Smooth muscle cell of the brain vasculature (primary cell): ENCODE measurements at places on chromosomes 6 and 20.

- DNase-seq, result peak; percentile 20
Measured at GRCh38 chr6:136846046-136846445, 23.7 kb downstream of the PEX7 start.

- DNase-seq, result no peak
Measured at GRCh38 chr20:33679758-33680485, 5.7 kb upstream of the NECAB3 start.

- DNase-seq, result no peak
Measured at GRCh38 chr6:33080127-33081089, 4.6 kb downstream of the HLA-DPB1 start.

- peak; percentile 17 for DNase-seq
Measured at GRCh38 chr6:52929321-52930164, 20.0 kb upstream of the GSTA3 start.

DNA sequence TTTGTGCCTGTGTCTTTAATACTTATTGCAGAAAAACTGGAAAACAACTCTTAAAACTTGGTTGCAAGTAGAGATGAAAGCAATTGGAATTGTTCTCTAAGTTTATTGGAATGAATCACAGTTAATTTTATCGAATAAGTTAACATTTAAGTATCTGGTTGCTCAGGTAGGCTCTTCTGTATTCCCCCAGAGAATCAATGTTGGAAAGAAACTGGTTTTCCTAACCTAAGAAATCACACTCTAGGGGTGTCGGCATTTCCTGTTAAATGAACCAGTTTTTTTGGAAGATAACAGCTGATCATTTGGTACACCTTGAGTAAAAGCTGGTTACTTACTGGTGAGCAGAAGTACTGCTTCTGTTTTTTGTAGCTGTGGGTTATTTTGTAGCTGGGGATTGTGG lies 5.2 kb downstream of the TFAP2C start:
- DNase-seq, result no peak

- DNase-seq, result no peak
Measured at GRCh38 chr6:120903836-120904235, 430.4 kb downstream of the TBC1D32 start.

- no peak for DNase-seq
Measured at GRCh38 chr6:25895771-25896170, 21.7 kb upstream of the SLC17A3 start.

DNA sequence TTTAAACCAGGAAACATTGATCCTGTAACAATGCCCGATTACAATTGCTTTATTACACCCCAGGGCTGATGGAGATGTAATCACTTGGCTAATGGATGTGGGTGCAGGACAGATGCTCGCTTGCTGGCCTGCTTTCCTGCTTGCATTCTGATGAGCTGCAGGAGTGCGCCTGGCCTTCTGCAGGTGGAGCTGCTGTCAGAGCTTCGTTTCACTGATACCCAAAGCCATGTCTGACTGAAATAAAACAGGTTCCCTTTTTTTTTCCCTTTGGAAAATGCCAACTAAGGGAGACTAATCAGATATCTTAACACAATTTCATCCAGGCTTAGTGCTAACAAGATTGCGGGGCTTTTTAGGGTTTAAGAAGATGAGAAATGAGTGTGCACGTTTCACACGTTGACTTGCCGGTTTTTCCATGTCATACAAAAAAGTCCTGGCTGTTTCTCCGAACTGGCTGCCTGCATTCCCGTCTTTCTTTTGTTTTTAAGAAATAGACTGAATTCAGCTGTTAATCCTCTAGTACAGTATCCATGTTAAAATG lies 60.7 kb downstream of the VAPB start:
- no peak for DNase-seq

DNA sequence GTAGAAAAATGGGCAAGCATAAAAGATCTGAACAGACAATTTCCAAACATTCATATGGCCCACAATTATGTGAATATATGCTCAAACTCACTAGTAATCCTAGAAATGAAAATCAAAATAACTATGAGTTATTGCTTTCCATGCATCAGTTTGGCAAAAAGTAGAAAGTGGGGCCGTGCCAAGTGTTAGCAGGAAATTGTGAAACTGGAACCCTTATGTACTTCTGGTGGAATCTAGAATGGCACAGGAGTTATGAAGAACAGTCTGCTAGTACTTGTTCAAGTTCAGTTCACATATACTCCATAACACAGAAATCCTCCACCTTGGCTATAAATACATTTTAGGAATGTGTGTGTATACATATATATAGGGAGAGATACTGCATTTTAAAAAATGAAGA lies 89.8 kb downstream of the EYA2 start:
- DNase-seq, result no peak

DNA sequence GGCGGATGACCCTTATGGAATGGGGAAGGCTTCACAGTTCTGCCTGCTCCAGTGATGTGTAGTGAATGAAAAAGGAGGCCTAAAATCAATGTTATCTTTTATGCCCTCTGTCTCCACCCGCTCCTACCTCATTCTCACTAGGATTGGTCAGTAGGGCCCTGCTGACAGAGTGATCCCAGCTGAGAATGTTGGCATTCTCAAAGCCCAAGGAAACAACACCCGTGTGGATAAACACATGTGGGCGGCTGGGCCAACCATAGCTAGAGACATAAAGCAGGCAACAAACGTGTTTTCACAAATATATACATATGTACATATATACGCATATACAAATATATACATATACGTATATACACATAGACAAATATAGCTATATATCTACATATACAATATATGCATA lies 4.5 kb downstream of the RIPK1 start:
- DNase-seq, result no peak

DNA sequence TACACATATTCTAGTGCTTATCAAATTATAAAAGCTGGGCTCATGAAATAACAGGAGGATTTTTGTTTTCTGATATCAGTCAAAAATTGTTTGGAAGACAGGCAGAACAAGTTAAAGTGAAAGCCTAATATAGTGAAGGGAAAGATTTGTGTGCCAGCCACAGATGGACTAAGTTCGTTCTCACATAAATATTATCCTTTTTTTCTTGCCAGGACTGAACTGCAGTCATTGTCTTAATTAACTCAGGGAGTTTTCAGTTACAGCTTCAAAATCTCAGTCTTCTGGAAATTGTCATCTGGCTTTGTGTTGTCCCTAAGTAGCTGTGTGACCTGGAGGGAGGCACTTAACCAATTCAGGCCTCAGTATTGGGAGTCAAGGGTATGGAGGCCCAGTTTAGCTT lies 40.7 kb downstream of the PLCB4 start:
- DNase-seq, result no peak

GRCh38 chr20:63494084-63494419 lies 4.8 kb downstream of the EEF1A2 start:
- DNase-seq, result no peak

DNA sequence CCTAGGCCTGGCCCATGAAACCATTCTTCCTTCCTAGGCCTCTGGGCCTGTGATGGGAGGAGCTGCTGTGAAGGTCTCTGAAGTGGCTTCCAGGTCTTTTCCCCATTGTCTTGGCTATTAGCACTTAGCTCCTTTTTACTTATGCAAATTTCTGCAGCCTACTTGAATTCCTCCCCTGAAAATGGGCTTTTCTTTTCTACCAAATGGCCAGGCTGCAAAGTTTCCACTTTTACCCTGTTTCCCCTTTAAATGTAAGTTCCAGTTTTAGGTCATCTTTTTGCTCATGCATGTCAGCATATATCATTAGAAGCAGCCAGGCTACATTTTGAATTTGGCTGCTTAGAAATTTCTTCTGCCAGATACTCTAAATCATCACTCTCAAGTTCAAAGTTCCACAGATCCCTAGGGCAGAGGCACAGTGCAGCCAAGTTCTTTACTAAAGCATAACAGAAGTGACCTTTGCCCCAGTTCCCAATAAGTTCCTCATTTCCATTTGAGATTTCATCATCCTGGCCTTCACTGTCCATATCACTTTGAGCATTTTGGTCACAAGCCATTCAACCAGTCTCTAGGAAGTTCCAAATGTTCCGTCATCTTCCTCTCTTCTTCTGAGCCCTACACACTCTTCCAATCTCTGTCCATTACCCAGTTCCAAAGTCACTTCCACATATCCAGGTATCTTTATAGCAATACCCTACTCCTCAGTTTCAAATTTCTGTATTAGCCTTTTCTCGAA lies 71.9 kb downstream of the TBC1D7 start:
- no peak for DNase-seq

GRCh38 chr6:92723390-92723931 lies 695.9 kb downstream of the EPHA7 start:
- no peak for DNase-seq

- DNase-seq, result no peak
Measured at GRCh38 chr20:52425253-52425652, 233.7 kb upstream of the ZFP64 start.

DNA sequence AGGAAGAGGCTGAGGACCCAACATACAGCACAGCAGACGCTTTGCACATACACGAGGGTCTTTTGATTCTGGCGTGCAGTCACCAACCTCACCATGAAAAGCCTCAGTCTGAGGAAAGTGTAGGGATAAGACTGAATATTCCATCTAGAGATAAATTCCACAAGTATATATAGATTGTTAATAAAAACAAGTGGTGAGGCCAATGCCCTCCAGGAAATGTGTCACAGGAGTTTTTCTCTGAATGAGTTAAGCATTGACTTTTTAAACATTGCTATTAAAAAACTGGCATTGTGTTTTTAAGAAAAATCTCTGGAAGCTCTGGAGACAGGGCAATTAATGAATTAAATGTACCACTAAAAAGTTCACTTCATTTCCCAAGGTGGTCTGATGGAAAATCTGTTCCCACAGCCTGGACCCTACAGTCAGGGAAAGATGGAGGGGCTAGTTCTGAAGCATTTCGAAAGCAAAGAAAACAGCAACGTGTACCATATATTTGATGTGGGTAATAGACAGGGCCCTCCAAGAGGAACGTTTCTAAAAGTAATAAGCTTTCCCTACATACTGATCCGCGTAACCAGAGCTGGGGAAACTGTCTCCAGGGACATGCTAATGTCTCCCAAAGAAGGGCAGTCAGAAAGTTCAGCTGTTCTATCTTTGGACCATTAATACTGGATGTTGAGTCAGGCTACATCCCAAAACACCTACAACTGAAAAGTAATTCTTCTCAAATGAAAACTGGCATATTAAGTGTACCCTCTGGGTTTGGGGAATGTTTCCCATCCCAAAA lies 301.1 kb downstream of the FOXC1 start:
- no peak for DNase-seq

DNA sequence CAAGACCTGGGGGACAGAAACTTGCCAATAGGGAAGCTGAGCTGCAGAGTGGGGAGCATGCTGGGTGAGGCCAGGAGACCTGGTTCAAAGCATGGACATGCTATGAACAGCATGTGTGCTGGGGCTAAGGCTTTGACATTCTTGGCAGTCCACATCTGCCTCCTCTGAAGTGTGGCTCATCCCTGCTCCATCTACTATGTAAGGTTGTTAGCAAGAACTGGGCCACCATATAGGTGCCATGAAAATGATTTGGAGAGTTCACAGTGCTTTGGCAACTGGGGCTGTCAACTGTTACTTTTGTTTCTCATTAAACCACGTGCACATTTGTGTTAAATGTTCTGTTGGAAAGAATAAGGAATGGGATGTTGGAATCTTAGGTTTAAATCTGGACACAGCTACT lies 311.1 kb downstream of the CDC5L start:
- DNase-seq, result no peak

- no peak for DNase-seq
Measured at GRCh38 chr20:9597547-9597946, 83.2 kb downstream of the LAMP5 start.

DNA sequence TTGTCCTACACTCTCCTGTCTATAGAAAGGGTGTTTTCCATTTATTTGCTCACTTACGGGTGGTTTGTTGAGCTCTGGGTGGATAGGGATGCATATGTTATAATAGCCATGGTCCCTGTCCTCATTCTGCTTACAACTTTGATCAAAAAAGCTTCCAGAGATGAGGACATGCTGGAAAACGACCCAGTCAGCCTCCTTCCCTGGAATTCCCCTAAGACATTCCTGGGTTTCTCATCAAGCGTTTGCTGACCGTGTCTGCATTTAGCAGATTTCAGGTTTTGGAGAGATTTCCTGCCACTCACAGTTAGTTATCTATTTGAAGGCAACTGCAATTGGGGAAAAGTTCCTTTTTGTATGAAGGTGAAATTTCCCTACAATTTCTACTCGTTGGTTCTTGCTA lies 152.8 kb upstream of the AFDN start:
- DNase-seq, result no peak

GRCh38 chr20:10609276-10609675 lies 64.5 kb downstream of the JAG1 start:
- DNase-seq, result no peak

DNA sequence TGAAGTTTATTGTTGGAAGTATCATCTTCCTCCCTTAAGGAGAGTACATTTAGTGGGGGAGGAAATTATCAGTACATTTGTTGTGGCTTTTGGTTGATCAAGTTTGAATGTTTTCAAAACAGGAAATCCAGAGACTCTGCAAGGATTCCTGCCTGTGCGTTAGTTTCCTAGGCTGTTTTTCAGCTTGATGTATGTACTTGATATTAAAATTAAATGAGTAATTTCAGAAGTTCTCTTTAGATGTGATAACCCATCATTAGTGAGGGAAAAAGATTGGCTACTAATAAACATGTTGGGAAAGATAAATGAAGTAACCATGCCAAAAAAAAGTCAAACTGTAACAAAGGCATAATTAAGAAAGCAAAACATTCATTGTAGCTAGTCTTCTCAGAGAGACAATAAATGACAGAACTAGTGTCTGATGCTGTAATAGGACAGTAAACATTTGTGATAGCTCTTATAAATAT lies 88.0 kb upstream of the TULP1 start:
- DNase-seq, result no peak

DNA sequence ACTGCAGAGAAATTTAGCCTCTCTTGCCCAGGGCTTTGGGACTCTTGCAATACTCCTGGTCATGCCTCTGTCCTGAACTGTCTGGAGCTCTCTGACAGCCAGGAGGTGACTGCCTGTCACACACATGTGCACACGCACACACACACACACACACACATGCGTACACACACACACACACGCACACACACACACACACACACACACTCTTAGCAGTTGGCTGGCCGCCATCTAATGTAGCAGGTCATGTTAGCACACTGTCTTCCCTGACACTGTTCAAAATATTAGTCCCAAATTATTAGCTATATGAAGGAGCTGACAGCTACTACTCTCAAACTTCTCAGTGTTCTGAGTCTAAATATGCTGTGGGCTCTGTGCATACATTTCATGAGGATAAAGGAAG lies 60.9 kb downstream of the IPCEF1 start:
- DNase-seq, result no peak

- no peak for DNase-seq
Measured at GRCh38 chr20:37364013-37364926, 18.3 kb downstream of the SRC start.

GRCh38 chr20:38714308-38714707 lies 10.0 kb upstream of the SLC32A1 start:
- DNase-seq, result no peak

GRCh38 chr6:1232578-1232977 lies 79.3 kb upstream of the FOXQ1 start:
- DNase-seq, result no peak

DNA sequence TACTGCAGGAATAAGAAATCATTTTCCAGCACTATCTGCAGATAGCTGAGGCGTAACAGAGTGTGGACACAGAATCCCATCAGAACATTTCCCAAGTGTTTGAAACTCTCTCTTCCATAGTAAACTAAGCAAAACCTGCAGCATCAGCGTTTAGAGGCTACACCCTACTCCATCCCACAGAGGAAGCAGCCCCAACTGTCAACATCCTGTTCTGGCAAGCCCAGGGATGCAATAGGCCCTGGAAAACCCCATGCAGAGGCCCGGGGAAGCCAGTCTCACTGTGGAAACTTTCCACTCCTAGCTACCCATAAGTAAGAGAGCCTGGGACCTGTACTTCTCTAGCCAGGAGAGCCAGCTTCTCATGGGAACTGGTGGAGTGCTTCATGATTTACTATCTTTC lies 129.4 kb downstream of the LY86 start:
- no peak for DNase-seq
